Omental fat pad (tissue), 4 donors: ENCODE measurements at places on chromosomes 6 and 20.

- DNase-seq: no peak
Measured at GRCh38 chr20:44393608-44394451, 38.3 kb downstream of the HNF4A start.

DNA sequence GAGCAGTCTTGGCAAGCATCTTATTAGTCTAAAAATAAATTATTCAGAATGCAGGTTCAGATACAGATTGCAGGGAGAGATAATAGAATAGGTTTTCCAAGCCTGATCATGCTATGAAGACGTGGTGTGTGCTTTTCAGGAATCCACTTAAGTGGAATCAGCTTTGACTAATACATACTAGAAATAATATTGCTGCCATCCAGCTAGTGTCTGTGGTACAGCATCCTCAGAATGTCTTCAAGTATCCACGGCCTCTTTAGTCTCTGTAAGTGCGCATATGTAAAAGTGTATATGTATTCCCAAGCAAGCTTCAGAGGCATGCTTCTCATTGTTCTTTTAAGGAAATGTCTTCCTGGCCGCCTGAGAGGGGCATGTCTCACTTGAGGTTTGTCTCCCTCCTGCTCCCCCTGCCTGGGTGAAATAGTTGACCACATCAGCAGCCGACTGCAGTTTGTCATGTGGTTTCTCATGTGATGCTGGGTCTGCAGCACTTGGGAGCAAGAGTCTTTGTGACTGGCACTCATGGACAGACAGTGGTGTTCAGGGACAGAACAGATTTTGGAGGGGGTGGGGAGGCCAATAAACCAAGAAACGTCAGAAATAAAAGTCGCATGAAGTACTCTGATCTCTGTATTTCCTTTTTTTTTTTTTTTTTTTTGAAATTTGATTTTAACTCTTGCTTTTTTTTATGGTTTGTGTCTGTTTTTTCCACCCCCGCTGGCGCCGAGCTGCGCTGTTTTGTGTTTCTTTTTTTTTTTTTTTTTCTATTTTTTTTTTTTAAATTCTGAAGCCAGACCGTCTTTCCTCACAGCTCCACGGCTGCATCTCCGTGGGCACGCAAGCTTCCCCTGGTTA lies 150.8 kb downstream of the PRL start:
- no peak for DNase-seq

DNA sequence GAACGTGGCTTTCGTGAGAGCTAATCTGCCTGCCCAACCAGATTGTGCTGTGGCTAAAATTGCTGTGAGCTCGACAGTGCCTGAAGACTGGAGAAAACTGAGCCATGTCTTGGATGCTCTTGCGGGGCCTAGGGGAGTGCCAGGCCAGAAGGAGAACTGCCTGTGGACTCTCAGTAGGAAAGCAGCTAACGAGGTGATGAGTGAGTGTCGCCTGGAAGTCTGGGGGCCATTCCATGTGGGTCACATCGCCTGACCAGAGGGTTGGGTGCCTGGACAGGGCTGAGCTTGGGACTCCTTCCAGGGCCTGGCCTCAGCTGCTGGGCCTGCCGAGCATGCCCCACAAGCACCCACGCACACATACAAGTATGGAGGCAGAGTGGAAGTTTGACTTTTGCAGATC lies 166.5 kb downstream of the VEGFA start:
- no peak for DNase-seq

- DNase-seq: no peak
Measured at GRCh38 chr6:21739838-21740237, 146.3 kb downstream of the SOX4 start.

DNA sequence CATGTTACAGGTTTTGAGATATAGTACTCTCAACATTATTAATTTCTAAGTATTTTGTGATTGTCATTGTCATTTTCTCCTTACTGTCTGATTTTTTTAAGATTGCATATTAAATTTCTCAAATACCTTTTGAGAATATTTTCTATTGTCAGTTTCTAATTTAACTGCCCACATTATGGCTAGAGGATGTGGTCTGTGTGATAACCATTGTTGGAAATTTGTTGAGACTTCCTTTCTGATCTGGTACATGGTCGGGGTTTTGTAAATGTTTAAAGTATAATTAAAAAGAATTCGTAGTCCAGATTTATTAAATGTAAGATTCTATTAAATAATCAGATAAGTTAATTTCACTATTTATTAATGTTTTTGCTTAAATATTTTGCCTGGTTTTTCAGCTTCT lies 60.1 kb downstream of the SLX4IP start:
- no peak for DNase-seq
